Activated CD4-positive, alpha-beta T cell treated with anti-CD3 and anti-CD28 coated beads, Interleukin-2, amount 50 U/mL, for 16 hours (primary cell): ENCODE measurements at places on chromosomes 2 and 18.
A peak's percentile ranks its signal among the peaks of the same experiment; 100 is the strongest.

GRCh38 chr18:48417985-48418384, 8.8 kb upstream of the ZBTB7C start:
- DNase-seq = no peak

GRCh38 chr2:203859030-203859789, 8.4 kb upstream of the CTLA4 start:
- no peak for DNase-seq

- DNase-seq = peak; percentile 66
These were observed 83.4 kb upstream of the RTN4 start for GRCh38 chr2:55133467-55134315.

DNA sequence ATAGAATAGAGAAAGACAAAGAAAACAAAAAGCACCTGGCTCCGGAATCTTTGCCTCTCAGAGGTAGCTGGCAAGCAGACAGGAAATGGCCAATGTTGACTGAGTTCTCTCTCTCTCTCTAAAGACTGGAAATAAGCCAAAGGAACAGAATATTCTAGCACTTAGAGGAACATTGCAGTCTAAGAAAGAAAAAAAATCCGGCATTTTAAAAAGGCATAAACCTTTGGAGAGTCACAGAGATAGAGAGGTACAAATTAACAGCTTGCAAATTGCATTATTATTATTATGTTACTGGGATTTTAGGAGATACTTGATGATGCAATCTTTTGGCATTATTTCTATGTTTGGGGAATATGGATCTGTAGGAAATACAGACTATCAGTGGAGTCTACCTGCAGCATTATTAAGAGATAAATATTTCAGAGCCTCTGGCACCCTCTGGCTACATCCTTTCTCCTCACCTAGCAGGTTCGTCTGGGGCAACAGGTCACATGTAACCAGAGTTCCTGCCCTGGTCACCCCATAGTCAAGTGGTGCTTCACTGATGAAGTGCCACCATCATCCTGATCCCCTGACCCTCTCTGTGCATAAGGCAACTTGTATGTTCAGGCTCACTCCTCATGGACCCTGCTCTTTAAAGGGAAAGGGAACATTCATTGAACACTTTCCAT, 318.9 kb upstream of the ACVR2A start:
- no peak for DNase-seq

DNA sequence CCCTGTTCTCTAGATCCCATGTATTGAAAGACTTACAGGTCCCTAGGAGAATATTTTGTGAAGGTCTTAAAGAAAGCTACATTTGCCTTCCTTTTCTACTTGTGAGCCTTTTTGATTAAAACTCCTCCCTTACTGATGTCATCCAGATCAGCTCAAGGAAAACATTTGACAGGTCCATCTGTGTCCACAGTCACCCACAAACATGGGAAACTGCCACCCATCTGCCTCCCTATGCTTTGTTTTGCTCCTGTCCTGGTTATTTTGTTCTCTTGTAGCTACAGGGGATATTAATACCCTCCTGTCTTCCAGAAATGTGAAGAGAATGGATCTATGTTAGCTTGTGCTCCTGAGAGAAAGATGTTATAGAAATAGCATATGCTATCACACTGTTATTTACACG, 203.6 kb upstream of the GALNT5 start:
- DNase-seq = no peak

DNA sequence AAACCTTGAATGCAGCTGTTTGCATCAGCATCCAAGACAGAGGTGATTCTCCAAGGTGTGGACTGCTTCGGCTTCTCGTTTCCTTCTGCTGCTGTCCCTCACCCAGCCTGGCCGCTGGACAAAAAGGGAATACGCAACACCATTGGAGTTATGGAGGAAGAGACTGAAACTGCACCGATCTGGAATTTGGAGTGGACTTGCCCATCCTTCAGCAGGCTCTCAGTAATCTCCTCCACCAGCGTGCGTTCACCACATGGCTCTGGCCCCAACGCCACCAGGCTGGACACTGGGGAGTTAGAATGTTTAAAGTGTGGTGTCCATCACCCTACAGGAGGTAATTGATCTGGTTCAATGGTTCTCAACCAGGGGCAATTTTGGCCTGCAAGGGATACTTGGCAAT, 41.4 kb upstream of the ID2 start:
- DNase-seq = no peak

- DNase-seq = no peak
These were observed 59.3 kb downstream of the UNC80 start for GRCh38 chr2:209830722-209831465.

- no peak for DNase-seq
These were observed 586.4 kb upstream of the REG3G start for GRCh38 chr2:78439122-78439521.
